NCI-H510A (cell line): ENCODE measurements at places on chromosomes 6 and 20.
A peak's percentile ranks its signal among the peaks of the same experiment; 100 is the strongest.

DNA sequence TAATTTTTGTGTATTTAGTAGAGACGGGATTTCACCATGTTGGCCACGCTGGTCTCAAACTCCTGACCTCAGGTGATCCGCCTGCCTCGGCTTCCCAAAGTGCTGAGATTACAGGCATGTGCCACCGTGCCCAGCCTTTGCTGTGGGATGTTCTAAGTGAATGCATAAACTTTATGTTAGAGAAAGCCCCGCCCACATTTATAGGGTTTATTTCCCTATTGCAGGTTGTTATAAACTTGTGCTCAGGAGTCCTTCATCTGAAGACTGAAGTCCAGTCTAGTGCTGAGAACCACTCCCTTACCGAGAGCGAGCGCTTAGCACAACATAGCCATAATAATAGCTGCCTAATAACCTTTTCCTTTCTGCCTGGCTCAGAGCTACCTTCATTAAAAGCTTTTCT is 75.4 kb upstream of the ZNF217 start:
- no peak for DNase-seq

DNA sequence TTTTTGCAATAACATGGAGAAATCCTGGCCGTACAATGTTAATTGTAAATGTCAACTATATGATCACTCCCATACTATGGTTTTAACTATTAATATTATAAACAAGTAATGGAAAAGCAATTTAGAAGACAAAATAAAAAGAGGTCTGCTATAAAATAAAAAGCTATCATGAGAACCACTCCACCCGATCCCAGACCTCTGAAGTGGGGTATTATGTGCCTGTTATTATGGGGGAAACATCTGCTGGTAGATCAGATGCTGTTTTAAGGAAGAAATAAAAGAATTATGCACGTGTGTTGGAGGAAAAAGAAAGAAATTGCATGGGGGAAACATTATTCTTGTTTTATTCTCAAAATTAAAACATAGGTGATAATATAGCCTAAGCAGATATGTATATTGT is 615.7 kb upstream of the ARID1B start:
- no peak for DNase-seq

- peak; percentile 28 for DNase-seq
Measured at GRCh38 chr6:1766654-1767053, 156.9 kb downstream of the FOXC1 start.

DNA sequence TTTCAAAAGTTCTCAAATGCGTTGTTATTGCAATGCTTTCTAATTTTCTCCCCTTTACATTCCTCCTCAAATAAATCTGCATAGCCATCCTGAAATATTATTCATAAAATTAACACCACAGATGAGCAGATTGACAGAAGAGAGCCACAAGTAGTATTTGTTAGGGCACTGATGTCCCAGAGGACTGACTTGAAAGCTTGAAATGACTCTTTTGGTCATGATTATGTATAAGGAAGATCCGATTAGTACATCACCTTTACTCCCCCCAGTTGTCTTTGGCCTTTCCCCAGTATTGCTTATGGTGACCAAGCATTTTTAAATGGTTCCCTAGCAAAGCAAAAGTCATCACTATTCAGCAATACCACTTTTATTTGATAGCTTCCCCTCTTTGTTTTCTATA is 187.6 kb downstream of the ADAT2 start:
- DNase-seq: no peak

DNA sequence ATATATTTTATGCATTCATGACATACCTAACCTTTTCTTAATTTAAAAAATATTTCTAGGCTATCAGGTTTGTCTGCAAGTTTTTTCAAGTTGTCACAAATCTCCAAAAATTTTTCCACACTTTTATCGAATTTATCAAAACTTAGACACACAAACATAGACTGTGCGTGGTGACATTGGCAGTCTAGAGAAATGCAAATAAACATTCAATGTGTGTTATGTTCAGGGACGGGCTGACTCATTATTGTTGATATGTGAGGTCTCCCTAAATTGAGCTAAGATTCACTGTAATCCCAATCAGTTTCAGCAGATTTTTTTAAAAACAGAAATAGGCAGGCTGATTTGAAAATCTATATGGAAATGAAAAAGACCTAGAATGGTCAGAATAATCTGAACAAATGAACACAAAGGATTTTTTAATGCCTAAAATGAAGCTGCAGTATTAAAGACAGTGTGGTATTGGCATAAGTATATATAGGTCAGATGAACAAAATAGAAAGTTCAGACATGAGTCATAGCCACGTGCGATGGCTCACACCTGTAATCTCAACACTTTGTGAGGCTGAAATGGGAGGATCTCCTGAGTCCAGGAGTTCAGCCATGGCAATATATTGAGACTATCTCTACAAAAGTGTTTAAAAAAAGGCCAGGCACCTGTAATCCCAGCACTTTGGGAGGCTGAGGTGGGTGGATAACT is 19.2 kb downstream of the BLTP3A start:
- no peak for DNase-seq
